HS-27A (cell line): ENCODE measurements at places on chromosomes 11 and 22.

DNA sequence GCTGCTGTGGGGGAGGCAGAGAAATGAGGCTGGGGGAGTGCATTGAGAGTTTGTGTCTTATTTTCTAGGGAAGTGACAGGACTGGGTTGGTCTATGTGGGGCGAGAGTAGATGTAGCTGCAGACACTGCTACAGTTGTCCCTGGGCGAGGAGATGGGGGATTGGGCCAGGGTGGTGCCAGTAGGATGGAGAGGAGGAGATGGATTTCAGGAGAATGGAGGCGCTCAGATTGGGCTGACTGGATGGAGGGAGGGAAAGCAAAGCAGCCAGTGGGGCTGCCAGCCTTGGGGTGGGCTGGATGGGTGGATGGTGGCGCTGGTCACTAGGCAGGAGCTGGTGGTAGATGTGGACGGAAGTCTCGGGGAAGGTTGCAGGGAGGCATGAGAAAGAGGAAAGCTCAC lies 9.3 kb downstream of the OMP start:
- DNase-seq, result no peak

DNA sequence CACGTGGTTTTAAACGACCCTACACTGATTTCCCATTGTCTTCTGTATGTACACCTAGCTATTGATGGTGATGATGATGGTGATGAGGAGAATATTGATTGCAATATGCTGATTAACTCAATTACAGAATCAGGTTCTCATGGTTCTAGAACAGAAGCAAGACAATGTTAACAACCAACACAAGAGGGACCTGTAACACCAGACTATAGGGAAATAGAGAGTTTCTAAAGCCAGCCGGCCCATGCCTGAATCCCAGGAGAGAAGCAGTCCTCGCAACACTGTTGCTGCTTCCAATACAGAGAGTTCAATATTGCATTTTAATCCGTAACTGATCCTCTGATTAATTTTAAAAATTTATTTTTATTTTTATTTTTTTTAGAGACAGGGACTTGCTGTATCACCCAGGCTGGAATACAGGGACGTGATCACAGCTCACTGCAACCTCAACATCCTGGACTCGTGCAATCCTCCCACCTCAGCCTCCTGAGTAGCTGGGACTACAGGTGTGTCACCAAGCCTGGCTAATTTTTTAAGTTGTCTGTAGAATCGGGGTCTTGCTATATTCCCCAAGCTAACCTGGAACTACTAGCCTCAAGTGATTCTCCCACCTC lies 22.2 kb upstream of the UBASH3B start:
- DNase-seq, result no peak

DNA sequence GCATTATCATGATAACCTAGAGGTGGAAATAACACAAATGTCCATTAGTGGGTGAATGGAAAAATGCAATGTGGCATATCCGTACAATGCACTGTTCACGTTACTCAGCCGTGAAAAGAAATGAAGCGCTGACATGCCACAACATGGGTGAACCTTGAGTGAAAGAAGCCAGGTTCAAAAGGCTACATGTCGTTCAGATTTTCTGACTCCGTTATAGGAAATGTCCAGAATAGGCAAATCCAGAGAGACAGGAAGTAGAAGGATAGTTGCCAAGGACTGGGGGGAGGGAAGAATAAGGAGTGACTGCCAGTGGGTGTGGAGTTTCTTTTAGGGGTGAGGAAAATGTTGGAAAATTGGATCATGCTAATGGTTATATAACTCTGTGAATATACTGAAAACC lies 133.8 kb downstream of the ATXN10 start:
- no peak for DNase-seq

- no peak for DNase-seq
Observed at GRCh38 chr11:10308201-10308954, 3.5 kb downstream of the ADM start.

DNA sequence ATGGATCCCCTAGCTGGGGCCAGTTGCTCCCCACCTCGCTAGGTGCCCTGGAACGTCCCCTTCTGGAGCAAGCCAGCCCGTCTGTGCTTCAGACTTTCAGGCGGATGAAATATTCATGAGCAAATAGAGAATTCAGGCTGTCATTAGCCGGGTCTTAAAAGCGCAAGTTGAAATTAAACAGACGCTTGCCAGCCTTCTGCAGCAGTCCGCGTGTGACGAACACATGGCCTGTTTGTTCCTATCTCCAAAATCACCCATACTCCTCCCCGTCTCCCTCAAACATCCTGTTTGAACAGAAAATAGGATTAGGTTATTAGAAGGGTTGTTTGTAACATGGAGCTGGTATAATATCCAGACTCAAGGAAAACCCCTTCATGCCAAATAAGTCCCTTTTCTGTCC lies 38.7 kb downstream of the MYO18B start:
- DNase-seq, result no peak

DNA sequence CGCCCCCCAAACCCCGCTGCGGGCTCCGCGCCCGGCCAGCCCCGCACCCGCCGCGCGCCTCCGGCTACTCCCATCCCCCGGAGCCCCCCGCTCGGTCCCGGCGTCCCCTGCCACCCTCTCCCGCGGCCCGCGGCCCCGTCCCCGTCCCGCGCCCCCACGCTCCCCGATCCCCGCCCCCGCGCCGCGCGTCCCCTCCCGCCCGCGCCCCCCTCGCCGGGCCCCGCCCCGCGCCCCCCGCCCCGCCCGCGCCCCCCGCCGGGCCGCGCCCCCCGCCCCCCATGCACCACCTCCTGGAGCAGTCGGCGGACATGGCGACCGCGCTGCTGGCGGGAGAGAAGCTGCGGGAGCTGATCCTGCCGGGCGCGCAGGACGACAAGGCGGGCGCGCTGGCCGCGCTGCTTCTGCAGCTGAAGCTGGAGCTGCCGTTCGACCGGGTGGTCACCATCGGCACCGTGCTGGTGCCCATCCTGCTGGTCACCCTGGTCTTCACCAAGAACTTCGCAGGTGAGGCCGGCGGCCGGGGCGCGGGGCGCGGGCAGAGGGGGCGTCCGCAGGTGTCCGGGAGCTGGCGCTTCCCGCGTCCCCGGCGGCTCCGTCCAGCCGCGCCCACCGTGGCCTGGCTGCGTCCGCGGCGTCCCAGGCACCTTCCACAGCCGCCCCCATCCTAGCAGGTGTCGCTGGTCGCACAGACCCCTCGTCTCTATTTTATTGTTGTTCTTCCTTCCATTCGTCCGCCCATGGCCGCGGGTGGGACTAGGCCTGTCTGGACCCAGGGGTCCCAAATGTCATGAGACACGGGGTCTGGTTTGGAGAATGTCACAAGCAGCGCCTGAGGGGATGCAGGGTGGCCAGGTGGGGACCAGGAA lies at the start of gene PANX2:
TSS of gene PANX2 (plus strand) at position 279 of the 866 bp plus-strand sequence. CDS start at position 279, 0 bp downstream.
- DNase-seq, result no peak

DNA sequence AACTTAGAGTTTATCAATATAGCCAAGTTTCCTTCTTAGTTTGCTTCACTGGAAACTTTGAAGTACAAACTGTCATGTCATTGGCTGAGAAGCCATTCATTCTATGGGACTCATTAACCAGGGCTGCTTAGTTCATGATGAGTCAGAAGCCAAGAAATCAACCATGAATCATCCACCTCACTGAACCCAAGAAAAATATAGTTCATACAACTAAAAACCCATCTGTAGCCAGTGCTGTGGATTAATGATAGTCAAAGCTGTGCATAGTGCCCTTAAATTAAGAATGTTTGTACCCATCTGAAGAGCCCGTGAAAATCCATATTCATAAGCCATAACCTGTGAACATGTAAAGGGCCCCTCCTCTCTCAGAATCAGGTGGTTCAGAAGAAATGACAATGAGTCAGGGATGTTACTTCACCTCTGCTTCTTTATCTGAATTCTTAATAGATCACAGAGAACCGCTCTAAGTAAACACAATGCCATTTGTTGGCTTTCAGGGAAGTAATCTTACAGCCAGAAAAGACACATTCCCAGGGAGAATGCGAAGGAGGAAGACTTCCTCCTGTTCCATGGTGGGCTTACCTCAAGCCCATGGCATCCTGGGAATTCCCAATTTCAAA lies 25.4 kb downstream of the MMP20 start:
- peak; percentile 64 for DNase-seq

- DNase-seq, result no peak
Observed at GRCh38 chr22:34986523-34986922, 79.4 kb upstream of the ISX start.

- DNase-seq, result no peak
Observed at GRCh38 chr11:66881927-66882452, 25.1 kb downstream of the LRFN4 start.

- DNase-seq, result no peak
Observed at GRCh38 chr22:27632451-27633295, 168.9 kb downstream of the MN1 start.

DNA sequence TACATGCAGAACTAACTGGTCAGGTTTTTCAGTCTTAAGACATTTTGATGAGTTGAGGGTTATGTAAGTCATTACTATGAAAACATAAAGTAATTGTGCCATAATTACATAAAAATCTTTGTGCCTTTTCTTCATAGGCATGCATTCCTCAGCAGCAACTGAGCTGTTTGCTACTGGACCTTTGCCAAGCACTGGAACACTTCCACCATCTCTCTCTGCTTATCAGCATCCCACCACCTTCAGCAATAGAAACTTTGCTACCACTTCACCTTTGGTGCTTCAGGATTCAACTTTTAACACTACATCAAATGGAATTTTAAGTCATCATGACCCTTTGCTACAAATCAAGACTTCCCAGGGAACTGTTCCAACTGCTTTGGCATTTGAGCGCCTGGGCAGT lies 39.0 kb downstream of the QSER1 start:
- DNase-seq, result no peak

- no peak for DNase-seq
Observed at GRCh38 chr11:6258571-6259081, 1.0 kb upstream of the CCKBR start.

DNA sequence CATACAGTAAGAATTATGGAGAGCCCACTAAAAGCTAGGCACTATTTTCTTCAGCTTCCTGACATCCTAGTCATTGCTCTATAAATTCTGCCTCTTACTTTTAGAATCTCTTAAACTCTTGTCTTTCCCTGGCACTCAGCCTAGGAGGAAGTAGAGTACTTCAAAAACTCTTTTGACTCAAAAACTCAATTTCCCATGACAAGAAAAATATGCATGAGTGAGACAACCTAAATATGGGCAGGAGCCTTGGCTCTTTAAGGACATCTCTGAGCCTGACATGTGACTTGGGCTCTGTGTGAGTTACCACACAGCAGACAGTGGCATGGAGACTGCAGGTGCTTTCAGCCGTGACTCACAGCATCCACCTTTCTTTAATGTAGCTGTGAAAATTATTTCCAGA lies 97.5 kb upstream of the CCDC179 start:
- DNase-seq, result no peak

- no peak for DNase-seq
Observed at GRCh38 chr11:69125861-69126260, 29.9 kb upstream of the SMIM38 start.

- no peak for DNase-seq
Observed at GRCh38 chr11:88478136-88478815, 140.7 kb upstream of the CTSC start.

- no peak for DNase-seq
Observed at GRCh38 chr11:109424901-109425300, 2.9 kb downstream of the C11orf87 start.

GRCh38 chr11:61968758-61969390 lies 1.4 kb upstream of the FTH1 start:
- no peak for DNase-seq

DNA sequence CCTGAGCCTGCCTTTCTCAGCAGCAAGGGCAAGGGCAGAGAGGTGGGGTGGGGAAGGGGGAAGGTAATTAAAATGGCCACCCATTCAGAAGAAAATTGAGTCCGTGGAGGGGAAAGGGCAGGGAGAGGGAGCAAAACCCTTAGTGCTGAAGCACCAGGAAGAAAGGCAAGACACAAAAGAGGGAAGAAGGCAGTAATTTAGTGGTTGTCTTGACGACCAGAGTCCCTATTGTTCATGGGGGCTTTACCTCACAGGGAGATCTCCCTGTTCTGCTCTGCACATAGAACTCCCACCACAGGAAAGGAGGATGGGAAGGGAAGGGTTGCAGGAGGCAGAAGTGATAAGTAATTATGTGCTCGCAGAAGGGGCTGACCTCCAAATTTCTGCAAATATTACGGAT lies 23.4 kb downstream of the SNX19 start:
- DNase-seq, result no peak

GRCh38 chr11:132853886-132854285 lies 678.4 kb downstream of the OPCML start:
- DNase-seq, result no peak

GRCh38 chr22:27715106-27715505 lies 86.5 kb downstream of the MN1 start:
- no peak for DNase-seq

GRCh38 chr11:3616721-3617460 lies 24.9 kb downstream of the ART5 start:
- no peak for DNase-seq

- peak; percentile 86 for DNase-seq
Observed at GRCh38 chr22:37933711-37934376, 19.6 kb downstream of the C22orf23 start.

DNA sequence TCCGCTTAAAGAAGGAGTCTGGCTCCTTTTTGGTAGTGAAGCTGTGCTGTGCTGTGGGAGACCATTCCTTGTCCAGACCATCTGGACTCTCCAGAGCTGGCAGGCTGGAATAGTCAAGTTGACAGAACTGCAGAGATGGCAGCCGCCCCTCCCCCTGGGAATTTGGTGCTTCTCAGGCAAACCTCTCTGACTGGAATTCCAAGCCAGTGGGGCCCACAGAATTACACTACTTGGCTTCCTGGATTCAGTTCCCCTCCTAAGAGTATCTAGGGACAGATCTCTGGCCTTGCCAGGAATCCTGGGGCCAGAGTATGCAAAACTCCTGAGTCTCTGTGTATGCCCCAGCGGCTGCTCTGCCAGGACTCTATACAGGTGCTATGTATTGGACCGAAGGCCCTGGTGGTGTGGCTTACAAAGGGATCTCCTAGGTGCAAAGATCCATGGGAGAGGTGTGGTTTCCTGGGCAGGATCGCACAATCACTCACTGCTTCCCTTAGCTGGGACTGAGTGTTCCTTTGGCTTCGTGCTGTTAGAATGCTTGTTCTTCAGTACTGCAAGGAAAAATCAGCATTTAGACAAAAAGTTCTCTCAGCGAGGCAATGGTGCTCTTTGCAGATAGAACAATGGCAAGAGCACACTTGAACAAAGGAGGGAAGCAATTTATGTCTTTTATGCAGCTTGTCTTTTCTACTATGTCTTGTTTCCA lies 86.8 kb downstream of the PRMT3 start:
- DNase-seq, result no peak

GRCh38 chr11:114196997-114197703 lies 99.0 kb upstream of the NNMT start:
- DNase-seq, result no peak
